ENCODE measurements at places on chromosomes 4 and X.

- DNase-seq = no peak
Measured at GRCh38 chr4:140839888-140840790, 84.0 kb upstream of the TBC1D9 start.

GRCh38 chrX:37686369-37686995 lies 891 bp downstream of the XK start:
- DNase-seq = no peak

DNA sequence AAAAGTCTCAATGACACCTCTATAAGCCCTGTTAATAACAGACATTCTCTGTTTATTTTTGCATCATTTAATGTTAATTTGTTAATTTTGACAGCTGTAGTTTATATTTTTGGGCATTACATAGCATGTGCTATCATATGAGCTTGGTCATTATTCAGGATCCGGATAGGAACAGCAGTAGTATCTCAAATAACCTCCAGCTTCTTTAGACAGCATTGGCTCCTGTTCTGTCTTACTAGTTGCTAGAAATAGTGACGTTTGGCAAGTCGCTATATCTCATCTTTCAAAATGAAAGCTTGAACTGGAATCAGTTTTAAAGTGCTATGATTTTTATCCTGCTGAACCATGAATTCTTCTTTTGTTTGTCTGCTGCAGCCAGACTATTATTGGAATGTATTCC lies 9.0 kb upstream of the ADGRA3 start:
- DNase-seq = no peak

DNA sequence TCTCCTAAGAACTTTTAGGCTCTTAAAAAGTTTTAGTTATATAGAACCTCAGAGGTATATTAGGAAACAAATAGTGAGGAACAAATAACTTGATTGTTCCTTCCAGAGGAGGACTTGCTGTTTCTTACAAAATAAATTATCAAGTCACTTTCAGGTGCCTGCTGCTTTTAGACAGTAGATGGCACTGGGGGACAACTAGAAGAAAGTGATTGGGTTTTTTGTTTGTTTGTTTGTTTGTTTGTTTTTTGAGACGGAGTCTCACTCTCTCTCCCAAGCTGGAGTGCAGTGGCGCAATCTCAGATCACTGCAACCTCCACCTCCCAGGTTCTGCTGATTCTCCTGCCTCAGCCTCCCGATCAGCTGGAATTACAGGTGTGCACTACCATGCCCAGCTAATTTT lies 35.4 kb upstream of the CDKL5 start:
- no peak for DNase-seq
